ENCODE measurements at places on chromosomes 12 and 14.

GRCh38 chr14:71533390-71533789 lies 398.8 kb upstream of the RGS6 start:
- DNase-seq = no peak

DNA sequence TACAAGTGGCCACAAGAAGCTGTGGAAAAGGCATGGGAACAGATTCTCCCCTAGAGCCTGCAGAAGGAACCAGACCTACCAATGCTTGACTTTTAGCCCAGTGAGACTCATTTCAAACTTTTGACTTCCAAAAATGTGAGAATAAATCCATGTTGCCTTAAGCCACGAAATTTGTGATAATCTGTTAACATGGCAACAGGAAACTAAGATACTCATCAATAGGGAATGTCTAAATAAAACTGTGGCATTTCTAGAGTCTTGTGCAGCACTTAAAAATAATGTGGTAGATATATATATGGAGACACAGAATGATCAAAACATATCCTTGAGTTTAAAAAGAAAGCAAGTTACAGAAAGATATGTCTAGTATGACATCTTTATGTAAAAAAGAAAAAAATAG lies 12.0 kb downstream of the HECTD4 start:
- no peak for DNase-seq

DNA sequence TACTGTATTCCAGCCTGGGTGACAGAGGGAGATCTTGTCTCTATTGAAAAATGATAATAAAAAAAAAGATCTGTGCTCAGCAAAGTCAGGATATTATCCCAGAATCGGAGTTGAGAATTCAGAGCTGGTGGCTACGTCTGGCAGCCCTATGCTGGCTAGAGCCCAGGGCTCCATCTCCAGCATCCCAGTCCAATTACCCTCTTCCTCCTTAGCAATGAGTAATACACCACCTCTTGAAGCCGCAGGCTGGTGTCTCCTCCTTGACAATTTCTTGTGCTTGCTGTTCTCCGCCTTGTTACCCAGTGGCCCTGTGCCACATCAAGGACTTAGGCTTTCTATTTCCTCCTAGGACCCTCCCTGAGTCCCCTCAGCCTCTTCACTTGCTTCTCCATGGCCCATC lies 38.4 kb upstream of the DDX11 start:
- DNase-seq = no peak

GRCh38 chr14:89586258-89587135 lies 169.5 kb upstream of the FOXN3 start:
- no peak for DNase-seq

DNA sequence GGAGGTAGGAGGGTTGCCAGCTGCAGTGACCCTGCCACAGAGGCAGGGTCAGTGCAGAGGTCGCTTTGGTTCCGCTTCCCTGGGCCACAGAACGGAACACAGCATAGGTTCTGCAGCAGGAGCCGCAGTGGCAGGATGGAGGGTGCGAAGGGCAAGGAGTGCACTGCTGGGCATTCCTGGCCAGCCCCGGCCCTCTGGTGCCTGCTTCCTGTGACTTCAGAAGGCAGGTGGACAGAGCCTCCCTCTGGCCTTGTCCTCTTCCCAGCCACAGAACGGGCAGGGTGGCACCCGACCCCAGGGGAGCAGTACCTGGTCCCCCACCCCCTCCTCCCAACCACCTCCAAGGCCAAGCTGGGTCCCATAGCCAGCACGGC lies 37.7 kb downstream of the SLC8B1 start:
- DNase-seq = no peak

All from central memory CD4-positive, alpha-beta T cell (primary cell).